ENCODE measurements at places on chromosomes 5 and 9.

GRCh38 chr5:160743027-160743426 is 109.0 kb downstream of the ATP10B start:
- no peak for DNase-seq

- no peak for DNase-seq
Observed at GRCh38 chr9:17962747-17963146, 383.9 kb downstream of the SH3GL2 start.

DNA sequence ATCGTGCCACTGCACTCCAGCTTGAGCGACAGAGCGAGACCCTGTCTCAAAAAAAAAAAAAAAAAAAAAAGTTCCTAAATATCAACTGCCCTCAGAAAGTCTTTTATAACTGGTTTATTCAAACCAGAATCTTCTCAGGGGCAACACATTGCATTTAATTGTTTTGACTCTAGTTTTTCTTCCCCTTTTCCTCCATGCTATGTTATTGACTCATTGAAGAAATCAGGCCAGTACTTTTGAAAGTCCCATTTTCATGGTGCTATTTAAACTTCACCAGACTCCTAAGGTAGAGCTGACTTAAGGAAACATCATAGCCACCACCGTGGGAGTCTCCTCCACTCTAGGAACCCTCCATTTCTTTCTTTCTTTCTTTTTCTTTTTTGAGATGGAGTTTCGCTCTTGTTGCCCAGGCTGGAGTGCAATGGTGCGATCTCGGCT is 83.1 kb upstream of the IL6ST start:
- DNase-seq, result no peak

DNA sequence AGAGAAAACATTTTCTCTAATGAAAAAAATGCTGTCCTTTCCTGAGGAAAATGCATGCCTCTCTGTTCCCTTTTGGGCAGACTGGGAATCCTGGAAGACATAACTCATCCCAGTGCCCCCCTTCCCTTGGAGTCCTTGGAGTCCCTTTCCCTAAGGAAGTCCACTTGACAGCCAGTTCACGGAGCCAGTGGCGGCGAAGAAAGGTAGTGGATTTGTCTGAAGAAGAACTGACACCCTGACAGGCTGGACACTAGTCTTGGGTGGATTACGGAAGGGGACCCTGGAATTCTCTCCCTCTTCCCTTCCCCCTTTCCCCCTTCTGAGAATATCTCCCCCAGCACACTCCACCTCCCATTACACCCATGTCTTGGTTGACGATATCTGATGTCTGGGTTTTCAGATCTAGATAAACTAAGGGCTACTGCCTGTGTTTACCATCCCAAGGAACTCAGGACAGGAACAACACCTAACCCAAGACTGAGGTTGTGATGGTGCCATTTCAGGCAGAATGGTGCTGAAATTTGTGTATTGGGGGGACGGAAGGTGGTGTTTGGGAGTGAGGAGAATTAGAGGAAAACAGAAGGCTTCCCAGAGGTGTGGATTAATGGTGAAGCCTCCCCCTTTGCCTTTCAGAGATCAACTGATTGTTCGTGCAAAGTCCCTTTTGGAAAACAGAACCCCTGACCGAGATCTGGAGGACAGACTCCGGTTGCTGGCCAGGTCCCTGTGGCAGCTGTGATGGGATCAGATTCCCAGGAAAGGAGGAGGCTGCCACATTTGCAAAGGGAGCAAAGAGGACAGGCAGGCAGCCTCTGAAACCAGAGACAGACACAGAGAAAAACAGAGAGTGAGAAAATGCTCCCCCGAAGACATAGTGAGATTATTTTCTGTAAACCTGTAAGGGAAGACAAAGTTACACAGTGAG is 704 bp downstream of the SPARC start:
- peak; percentile 12 for DNase-seq

- DNase-seq, result no peak
Observed at GRCh38 chr5:114319821-114320220, 42.0 kb upstream of the KCNN2 start.

DNA sequence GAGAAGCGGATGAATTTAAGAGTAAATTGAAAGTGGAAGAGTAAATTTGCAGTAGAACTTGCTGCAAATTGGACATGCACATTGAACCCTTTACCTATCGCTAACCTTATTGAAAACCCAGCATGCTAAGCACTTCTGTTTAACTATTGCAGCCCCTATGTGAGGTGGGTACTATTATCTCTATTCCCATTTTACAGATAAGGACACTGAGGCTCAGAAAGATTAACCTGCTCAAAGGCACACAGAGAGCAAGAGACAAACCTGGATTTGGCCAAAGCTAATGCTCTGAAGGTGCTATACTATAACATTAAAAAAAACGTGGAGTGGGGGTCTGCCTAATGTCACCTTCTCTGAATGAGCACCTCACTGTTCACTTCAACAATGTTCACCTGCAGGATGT is 21.0 kb downstream of the SH3RF2 start:
- no peak for DNase-seq

- DNase-seq, result peak; percentile 32
Observed at GRCh38 chr9:99824378-99825171, 2.9 kb downstream of the NR4A3 start.

DNA sequence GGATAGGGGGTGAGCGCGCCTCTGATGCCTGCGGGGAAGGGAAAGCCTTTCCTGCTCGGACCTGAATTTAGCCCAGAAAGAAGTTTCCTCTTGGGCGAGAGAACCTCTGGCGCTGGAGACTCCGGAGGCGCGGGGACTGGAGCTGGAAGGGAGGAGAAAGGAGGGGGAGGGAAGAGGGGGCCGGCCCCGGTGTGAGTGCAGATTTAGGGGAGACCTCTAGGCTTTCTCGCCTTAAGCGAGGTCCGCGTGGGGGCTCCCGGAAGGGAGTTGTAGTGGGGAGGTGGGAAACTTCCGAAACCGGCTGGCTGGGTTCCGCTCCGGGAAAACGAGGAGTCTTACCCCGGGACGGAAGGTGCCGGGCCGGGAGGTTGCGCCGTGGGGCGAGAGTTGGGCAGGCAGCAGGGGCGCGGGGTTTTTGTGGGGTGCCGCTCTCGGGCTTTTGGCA is 1.3 kb downstream of the PCSK5 start:
- DNase-seq, result no peak

GRCh38 chr5:862367-863243 is 11.8 kb upstream of the ZDHHC11 start:
- DNase-seq, result no peak

DNA sequence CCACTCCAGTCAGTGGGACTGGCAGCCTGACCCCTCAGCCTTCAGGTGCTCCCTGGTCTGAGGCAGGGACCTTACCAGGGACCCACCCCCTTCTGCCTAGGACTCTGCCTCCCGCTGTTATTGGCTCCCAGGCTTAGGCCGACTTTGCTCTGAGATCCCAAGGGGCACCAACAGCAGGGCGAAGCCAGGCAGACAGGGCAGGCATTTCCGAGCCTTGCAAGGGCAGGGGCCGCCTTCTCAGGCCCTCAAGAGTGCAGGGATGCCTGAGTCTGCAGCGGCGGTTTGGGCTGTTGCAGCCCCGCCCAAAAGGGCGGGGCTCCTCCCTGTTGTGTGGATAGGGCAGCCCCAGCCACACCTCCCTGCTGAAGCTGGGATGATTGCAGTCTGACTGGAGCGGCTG is 644.6 kb downstream of the PRR16 start:
- no peak for DNase-seq

GRCh38 chr5:93053825-93054224 is 527.2 kb downstream of the NR2F1-AS1 start:
- DNase-seq, result no peak

- no peak for DNase-seq
Observed at GRCh38 chr9:77426712-77427111, 221.4 kb downstream of the GNA14 start.

DNA sequence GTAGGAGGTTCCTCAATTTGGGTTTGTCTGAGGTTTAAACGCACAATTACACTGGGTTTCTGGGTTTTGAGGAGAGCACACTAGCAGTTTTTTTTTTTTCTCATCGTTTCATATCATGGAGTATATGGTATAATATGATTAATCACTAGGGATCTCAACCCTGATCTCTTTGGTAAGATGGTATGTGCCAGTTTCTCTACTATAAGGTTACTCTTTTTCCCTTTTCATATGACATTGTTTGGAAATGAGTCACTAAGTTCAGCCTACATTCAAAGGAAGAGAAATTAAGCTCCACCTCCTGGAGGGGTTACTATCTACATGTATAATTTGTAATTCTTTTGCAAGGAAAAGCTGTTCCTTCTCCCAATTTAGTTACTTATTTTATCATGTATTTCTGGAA is 35.2 kb downstream of the MTRR start:
- DNase-seq, result no peak

Measured in brain (organoid and tissue), 16 donors.